Amniotic stem cell (primary cell): ENCODE measurements at places on chromosomes 4 and X.

DNA sequence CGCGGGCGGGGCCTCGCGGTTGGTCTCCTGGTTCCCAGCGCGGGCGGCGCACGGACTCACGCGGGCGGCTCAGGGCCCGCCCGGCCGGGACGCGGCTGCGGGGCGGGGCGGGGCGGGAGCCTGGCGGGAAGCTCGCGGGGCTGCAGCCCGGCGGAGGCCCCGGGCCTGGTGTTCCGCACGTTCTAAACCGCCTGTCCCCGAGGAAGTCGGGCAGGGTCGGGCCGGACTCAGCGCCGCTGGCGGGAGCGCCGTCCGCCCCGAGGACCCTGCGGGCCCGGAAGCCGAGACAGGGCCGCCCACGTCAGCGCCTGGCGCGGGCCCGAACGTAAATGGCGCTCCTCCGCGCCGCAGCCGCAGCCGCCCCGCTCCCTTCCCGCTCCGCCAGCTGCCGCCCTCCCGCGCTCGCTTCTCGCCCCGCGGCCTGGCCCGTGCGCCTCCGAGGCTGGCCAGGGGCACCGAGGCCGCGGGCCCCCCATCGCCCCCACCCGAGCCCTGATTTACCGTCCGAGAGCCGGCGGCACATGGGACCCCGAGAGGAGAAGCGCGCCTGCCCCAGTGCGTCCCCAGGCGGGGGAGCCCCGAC lies 309 bp upstream of the CTBP1 start:
- peak; percentile 52 for DNase-seq

GRCh38 chrX:142828129-142828528 lies 197.6 kb upstream of the SPANXN4 start:
- no peak for DNase-seq

- DNase-seq: no peak
Measured at GRCh38 chrX:153455571-153455970, 9.7 kb upstream of the TREX2 start.

GRCh38 chrX:21940356-21940829 lies at the start of gene SMS:
TSS of gene SMS (plus strand) at chrX:21940709. CDS start at chrX:21940825, 116 bp downstream.
- no peak for DNase-seq

DNA sequence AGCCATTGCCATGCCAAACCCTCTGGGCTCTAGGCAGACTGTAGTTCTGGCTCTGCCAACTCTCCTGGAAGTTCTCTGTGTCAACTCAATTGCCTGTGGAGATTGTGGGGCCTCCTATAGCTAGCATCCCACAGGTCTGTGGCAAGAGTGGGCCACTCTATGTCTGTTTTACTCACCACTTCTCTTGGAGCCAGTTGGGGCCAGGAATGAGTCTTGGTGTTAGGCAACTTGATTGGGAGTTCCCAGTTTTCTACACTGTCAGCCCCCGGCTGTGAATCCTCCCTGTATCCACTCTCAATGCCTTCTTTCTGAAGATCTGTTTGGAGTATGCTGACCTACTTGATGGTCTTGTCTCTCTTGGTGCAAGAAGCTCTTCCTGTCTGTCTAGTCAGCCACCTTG lies 48.2 kb upstream of the EPGN start:
- no peak for DNase-seq

- DNase-seq: no peak
Measured at GRCh38 chr4:153439831-153440230, 26.3 kb upstream of the TMEM131L start.

- no peak for DNase-seq
Measured at GRCh38 chr4:148780426-148781005, 338.3 kb upstream of the NR3C2 start.

DNA sequence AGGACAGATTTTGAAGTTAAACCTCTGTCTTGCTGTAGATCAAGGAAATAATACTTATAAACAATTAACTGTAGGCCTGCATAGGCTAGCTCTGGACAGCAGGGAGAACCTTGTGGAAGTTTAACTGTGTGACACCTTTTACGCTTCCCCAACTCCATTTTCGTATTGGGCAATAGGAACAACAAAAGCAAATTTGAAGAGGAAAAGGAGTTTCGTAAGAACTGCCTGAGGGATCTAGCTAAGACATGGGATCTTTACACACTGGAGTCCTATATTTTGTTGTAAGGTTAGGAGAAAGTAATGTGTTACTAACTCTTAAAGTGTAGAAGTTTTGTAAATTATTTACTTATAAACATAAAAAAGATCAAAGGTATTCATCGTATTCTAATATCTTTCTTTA lies 324.9 kb upstream of the CASK start:
- no peak for DNase-seq

DNA sequence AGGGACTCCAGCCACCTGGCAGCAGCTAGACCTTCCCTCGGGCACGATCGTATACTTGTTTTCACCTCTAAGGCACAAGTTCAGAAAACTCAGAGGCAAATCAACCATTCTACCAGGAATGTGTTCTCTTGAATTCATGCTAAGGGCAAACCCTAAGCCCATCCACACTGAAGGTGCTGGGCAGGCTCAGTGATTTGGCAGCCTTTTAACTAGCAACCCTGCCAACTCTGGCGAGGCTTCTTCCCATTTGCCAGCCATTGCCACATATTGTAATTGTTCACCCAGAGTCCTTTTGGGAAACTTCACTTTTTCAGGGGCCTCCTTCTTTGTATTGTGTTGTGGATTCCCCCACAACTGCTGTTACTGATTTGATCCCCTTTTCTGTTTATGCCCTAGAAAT lies 298.6 kb upstream of the LDB2 start:
- DNase-seq: no peak

DNA sequence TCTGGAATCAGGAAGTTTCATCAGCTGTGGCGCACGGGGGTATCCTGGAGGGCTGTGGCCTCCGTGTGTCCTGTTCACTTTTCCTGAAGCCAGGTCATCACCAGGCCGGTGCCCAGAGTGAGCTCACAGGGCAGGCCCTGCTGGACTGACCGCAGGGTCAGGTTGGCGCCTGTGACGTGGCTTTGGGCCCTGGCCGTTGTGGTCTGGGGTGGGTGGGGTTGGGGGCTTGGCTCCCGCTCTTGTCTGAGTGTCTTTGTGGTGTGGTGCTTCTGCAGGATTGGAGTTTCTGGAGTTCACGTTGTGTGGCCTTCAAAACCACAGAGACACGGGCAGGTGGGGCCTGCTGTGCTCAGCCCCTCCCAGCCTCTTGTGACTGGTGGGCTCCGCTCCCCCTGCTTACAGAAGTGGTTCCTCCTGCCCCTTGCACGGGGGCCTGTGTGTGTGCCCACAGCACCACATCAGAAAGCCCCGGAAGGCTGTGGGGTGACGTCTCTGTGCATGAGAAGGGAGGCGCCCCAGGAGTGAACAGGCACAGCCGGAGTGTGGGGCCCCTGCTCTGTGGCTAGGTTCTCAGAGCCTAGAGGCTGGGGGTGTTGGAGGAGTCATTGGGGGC lies 9.5 kb downstream of the RGS12 start:
- no peak for DNase-seq

GRCh38 chrX:19904778-19905367 lies 17.5 kb upstream of the SH3KBP1 start:
- DNase-seq: no peak

DNA sequence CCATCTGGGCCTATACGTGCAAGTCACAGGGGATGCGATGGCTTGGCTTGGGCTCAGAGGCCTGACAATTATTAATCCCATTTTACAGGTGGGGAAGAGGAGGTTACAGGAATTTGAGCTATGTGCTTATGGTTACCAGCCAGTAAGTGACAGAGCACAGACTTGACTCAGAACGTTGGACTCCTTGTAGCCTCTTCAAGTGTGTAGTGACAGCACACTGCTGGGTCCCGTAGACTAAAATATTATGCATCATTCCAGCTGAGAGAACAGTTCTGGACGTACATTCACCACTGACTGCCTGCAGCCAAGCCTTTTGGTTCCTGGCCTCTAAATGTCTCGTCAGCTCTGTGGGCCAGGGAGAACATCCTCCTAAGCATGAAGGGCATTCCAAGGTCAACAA lies 314.5 kb downstream of the GPAT3 start:
- DNase-seq: no peak

DNA sequence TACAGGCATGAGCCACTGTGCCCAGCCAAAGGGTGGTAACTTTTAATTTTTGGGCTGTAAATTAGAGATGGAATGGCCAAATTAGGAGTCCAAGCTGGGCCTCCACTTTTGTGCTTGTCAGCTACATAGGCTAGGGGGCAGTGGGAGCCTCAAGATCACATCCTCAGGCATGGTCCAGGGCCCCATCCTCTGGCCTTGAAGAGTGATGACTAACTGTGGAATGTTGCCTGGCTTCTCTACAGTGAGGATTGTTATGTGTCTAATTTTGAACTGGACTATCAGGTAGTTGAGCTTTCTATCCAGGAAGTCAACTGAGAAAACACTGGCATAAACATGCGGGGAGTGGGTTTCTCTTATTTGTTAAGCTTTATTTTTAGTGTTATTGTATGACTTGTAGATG lies 33.0 kb downstream of the CCNG2 start:
- no peak for DNase-seq

DNA sequence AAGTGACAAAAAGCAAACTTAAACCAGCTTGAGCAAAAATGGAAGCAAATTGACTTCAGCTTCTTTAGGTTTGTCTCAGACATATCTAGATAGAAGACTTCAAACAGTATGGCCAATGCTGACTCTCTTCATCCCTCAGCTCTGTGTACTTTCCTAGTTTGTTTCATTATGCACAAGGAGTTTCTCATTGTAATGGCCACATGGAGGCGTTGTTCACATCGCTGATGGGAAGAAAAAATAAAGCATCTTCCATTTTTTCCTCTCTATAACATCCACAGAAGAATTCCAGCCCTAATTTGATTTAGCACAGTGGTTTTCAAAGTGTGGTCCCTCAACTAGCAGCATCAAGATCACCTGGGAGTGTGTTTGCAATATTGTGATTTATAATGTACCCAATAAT lies 397.5 kb upstream of the PRKX start:
- DNase-seq: no peak

GRCh38 chrX:153445856-153446635 lies at the start of gene TREX2:
TSS of gene TREX2 (minus strand) at chrX:153446056. CDS start at chrX:153445430, 626 bp downstream.
- DNase-seq: no peak

DNA sequence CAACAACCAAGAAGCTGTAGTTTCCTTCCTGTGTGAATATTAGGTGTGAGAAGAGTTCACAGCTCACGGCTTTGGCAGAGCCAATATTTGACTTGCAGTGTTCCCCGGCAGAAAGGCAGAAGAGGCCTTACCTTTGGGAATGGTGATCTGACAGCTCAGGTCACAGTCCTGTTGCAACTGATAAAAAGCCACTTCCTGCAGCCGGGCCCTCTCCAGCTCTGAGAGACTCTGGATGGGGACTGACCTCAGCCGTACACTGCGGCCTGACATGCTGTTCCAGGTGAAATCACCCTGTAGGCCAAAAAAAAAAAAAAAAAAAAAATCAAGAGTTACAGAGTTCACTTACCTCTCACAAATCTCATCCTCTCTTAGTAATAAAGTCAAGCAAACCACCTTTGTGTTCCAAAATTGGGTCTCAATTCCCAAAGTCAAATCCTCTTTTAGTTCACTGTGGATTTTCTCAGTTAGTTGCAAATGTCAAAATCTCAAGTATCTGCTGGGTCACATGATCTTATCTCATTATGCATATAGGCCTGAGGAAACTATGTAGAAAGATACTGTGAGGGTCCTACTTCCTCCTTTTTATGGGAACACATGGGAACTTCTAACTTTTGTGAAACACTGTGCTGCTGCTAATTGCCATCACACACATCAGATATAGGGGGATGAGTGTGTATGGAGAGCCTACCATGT lies 38.6 kb upstream of the AMELX start:
- no peak for DNase-seq

GRCh38 chr4:73676136-73676535 lies 55.9 kb upstream of the RASSF6 start:
- DNase-seq: no peak

DNA sequence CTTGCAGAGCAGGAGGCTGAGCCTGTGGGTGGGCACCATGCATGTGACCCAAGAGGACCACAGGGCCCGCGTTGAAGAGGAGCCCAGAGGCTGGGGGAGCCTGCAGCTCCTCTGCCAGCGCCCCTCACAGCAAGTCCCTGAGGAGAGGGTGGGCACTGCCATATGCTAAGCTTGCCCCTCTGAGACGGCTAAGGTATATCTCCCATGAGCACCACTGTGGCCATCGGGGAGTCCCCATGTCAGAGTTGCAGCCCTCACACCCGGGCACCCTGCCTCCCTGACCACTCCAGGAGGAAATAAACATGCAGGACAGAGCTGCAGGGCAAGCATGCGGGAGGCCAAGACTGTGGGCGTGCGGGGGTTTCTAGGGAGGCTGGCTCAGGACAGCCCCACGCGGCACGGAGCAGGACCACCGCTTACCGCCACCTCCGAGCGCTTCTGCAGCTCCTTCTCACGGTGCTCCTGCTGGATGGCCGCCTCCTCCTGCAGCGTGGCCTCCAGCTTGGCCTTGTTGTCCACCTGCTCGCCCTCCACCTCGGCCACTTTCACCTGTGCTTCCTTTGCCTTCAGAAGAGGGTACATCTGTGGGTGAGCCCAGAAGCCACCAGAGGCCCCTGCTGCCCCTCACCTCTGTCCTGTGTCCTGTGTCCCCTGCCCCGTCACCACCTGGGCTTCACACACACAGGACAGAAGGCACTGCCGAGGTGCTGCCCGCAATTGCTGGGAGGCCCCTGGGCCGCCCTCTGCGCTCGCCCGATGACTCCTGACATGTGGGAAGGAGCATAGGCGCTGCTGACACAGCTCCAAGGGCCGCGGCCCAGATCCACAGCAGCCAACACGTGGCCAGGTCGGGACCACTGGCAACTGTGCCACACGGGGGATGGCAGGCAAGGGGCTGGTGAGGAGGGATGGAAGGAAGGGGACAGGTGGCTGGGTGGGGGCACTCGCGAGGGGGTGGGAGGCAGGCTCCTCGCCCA lies 29.8 kb downstream of the FGFR3 start:
- no peak for DNase-seq

- no peak for DNase-seq
Measured at GRCh38 chr4:118867311-118868067, 21.2 kb upstream of the SYNPO2 start.

DNA sequence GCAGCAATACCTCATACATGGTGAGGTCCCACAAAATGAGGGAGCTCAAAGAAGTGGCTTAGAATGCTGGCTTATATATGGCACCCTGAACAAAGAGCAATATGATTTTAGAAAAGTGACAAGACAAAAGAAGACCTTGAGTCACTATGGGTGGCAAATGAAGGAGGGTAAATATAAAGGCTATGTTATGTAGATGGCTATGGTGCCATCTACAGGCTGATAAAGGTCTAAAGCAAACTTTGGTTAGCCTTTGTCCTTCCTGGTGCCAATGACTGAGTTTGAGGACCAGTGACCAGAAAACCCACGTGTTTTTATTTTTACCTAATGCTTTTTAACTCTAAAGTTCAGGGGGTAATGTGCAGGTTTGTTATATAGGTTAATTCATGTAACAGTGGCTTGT lies 151.8 kb downstream of the CCNG2 start:
- no peak for DNase-seq

- DNase-seq: no peak
Measured at GRCh38 chr4:174117445-174117844, 166.0 kb downstream of the FBXO8 start.

- DNase-seq: no peak
Measured at GRCh38 chr4:15742083-15742582, 36.0 kb upstream of the CD38 start.

GRCh38 chr4:167717495-167717894 lies 374.8 kb upstream of the ANXA10 start:
- DNase-seq: no peak

GRCh38 chr4:8864912-8865680 lies 6.5 kb downstream of the HMX1 start:
- no peak for DNase-seq
